ENCODE measurements at places on chromosomes 7 and 10.
A peak's percentile ranks its signal among the peaks of the same experiment; 100 is the strongest.

DNA sequence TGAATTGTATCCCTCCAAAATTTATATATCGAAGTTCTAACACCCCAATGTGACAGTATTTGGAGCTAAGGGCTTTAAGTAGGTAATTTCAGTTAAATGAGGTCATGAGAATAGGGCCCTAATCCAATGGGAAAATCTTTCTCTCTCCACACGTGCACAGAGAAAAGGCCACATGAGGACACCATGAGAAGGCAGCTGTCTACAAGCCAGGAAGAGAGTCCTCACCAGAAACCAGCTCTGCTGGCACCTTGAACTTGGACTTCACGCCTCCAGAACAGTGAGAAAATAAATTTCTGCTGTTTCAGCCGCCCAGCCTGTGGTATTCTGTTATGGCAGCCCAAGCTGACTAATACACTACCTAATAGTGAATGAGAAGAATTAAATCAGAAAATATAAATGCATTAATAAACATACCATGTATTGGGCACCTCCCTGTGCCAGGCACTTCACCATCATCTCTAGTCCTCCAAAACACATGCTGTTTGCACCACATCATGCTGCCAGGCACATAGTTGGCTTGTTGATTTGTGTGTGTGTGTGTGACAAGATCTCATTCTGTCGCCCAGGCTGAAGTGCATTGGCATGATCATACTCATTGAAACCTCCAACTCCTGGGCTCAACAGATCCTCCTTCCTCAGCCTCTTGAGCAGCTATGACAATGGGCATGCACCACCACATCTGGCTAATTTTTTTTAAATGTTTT, 9.1 kb upstream of the TOMM7 start:
- no peak for DNase-seq

- no peak for DNase-seq
These were observed 5.4 kb downstream of the ADAMTS14 start for GRCh38 chr10:70677620-70678249.

- DNase-seq = no peak
These were observed 60.4 kb upstream of the CACNB2 start for GRCh38 chr10:18079665-18080295.

DNA sequence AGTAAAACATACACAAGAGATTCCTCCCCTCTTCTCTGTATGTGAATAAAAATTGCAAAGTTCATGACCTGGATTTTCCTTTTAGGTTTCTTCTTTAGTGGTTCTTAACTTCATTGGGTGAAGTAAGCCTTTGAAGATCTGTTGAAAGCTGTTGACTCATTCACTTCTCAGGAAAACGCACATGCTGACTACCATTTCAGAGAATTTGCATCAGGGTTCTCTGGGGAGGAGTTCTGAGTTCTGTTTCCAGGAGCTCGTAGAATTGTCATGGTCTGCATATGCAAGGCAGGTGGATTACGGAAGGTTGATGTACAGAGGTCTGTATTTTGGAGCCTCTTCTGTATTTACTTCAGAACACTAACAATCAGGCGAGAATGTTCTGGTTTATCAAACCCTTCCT, 962 bp upstream of the SLC26A4 start:
- DNase-seq = peak; percentile 41

- no peak for DNase-seq
These were observed 48.5 kb downstream of the CPEB3 start for GRCh38 chr10:92242380-92242779.

GRCh38 chr10:63173468-63174232, 40.5 kb downstream of the NRBF2 start:
- no peak for DNase-seq

GRCh38 chr10:49170632-49171325, 17.4 kb downstream of the TMEM273 start:
- DNase-seq = no peak

DNA sequence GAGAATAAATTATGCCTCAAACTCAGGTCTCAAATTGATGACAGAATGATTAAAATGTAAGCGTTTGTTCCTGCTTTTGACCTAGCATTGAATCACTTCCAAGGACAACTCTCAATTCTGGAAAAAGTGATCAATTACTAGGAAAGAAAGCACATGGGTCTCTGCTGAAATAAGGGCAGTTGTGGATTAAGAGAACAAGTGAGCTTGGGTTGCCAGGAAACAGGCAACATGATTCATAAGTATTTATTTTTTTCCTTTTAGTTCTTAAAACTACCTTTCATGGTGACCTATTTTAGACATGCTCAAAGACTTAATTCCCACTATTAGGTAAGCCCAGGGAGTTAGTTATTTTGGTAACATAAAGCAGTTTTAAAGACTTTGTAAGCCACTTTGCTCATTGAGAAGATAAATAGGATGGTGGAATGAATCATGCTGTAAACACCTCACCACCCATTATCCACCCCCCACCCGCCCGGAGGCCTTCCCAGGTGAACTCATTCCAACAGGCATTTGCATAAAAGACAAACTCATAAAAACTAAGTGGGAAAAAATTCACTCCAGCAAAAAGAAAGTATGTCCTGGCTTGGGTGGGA, 728.3 kb downstream of the SORCS1 start:
- DNase-seq = no peak

DNA sequence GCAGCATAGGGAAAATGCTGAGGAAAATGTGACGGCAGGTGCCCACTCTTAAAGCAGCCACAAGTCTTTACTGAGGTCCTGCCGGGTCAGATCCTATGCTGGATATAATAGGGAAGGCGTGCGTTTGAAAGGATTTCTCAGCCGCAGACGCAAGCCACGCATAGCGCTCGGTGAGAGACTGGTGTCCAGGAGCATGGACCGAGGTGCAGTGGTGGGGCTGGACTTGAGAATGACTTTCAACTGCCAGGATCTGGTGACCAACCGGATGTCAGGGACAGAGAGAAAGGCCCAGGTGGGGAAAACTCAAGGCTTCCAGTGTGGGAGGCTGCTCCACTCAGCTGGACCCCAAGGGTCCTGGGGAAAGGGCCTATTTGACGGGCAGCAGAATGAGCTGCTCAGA, 74.7 kb upstream of the INSIG1 start:
- no peak for DNase-seq

GRCh38 chr10:105139363-105139896, 498.3 kb downstream of the SORCS3 start:
- DNase-seq = no peak

DNA sequence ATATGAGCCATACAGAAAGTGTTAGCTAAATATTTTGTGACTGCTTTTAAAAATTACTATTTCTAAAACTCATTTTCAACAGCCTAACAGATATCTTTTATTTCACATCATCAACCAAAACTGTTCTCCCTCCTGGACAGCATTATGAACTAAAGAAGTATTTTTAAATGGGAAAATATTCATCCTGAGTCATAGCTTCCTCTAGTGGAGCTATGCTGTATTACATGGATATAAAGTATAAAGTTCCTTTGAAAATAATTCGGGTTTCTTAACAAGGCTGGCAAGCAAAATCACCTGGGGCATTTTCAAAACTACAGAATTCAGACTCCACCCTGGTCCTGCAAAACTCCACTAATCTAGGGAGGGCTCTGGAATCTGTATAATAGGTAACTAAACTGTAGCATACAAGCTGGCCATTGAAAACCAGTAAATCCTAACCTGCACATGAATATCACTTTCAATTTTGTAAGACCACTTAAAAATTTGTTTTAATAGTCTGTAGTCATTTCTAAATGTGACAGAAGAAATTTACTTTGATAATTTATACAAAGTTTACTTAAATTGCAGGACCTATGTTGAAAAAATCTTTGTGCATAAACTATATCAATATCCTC, 53.5 kb downstream of the SCIN start:
- no peak for DNase-seq

DNA sequence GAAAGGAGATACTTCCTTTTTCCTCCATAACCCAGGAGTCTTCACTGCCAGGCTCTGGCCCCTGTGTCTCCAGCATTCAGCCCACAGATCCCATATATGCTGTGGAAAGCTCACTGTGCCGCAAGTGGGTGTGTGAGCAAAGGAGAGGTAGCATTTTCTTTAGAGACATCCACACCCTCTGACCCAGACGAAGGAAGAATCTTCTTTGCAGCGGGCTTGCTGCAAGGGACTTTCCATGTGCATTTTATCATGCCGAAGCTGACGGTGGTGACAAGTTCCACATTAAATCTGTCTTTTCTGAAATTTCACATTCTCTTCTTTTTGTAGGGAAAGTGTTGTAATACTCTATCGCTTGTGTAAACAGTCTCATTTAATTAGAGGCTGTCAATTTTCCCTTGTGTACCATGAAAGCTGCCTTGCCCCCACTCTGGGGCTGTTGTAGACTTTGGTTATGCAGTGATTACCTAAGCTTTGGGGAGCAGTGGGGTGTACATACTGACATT, 409.5 kb downstream of the SUGCT start:
- DNase-seq = no peak

- DNase-seq = no peak
These were observed 59.0 kb upstream of the CHST15 start for GRCh38 chr10:124152139-124153022.

DNA sequence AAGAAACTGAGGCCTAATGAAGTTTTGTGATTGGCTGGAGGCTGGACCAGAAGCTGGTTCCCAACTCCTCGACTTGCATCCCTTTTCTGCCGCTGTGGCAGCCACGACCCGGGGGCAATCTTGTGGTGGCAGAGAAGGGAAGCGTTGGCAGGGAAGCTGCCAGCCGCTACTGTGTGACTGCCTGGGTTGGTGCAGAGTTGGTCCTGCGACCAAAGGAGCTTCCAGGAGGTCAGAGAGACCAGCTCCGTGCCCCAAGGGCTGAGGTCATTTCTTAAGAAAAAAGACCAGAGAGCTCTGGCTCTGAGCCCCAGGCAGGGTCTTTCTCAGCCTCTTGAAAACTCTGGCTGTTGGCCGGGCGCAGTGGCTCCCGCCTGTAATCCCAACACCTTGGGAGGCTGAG, 47.2 kb downstream of the PRF1 start:
- no peak for DNase-seq

DNA sequence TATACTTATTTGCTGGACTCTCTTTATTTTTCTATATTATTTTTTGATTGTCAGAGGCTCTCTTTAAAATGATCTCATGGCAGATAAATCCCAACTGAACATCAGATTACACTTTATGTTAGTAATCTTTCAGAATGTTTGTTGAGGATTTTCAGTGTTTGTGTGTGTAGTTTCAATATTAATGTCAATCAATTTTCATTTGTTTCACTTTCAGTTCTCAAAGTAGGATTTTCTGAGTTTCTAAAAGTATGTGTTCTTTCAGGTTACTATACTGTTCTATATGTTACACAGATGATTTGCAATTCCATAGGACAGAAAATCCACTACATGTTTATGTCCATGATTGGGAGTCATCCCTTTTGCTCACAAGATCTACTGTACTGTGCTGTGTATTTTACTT, 311.9 kb upstream of the POT1 start:
- no peak for DNase-seq

GRCh38 chr7:139681812-139682135, 96.0 kb downstream of the HIPK2 start:
- DNase-seq = no peak

GRCh38 chr7:43467406-43467805, 115.5 kb upstream of the STK17A start:
- DNase-seq = no peak

DNA sequence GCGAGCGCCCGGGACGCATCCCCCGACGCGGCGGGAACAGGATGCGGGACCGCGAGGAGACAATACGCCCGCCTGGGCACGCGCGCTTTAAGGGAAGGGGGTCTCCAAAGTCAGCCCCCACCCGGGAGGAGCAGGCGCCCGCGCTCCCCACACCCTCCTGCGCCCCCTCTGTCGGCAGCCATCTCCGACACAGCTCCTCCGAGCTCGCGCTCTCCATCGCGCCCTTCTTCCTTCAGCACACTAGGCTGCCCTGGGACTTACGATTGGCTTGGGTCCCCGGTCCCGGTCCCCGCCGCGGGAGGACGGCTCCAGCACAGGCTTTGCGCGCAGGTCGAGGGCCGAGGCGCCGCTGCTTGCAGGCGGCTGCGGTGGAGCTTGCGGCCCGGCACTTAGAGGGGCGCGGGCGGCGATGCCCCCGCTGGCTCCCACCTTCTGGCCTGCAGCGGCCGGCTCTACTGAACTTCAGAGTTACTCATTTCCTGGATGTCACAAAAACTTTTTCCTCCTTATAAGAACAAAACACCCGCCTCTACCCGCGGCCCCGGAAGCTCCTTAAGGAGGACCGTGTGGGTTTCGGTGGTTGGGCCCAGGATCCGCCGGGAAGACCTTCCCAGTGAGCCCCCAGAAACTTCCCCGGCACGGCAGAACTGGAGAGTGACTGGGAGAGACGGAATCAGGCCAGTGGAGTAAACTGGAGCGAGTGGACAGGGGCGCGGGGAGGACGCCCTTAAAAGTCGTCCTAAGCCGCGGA, at the start of gene ITPRIP:
ITPRIP (minus strand) TSS at position 481 of the 751 bp plus-strand sequence. CDS start 22,414 bp downstream, outside the sequence.
- peak; percentile 76 for DNase-seq

GRCh38 chr7:44694766-44695165, 53.9 kb upstream of the ZMIZ2 start:
- DNase-seq = no peak

DNA sequence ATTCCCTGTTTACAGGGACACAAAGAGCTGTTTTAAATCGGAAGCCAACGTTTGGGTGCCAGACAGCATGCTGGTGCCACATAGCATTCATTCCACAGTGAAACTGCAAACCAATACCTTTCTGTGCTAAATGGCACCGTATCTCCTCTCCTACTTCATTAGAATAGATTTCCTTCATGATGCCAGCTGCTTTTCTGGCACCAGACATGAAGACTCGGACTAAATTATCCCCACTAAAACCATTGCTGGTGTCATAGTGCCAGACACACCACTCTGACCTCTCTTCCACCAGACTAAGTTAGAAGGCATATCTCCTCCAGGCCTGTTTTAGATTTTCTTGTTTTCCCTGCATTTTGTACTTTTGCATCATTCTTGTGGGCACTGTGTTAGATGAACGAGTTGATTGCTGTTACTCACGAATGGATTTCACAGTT, 155.1 kb downstream of the ETV1 start:
- no peak for DNase-seq

GRCh38 chr7:116621649-116622048, 50.3 kb upstream of the MET start:
- no peak for DNase-seq

- peak; percentile 33 for DNase-seq
These were observed 2.9 kb upstream of the OSBPL3 start for GRCh38 chr7:24982917-24983316.

GRCh38 chr10:58733436-58733835, 220.8 kb downstream of the BICC1 start:
- DNase-seq = no peak

GRCh38 chr7:158588878-158589442, 1.3 kb upstream of the PTPRN2 start:
- DNase-seq = no peak

All from stimulated activated naive CD8-positive, alpha-beta T cell treated with anti-CD3 and anti-CD28 coated beads, Interleukin-15, Interleukin-2, amounts not matched to agents 100 U/mL and 50 U/mL, for 24 hours (primary cell).